ENCODE measurements at places on chromosomes 11 and 22. TPM values are rescaled to one million over a fixed set of nuclear protein-coding genes. Genes with fewer than 3 reads are reported as not detected.

The LRFN4 gene
- 18.1 TPM for total RNA-seq

The TMPRSS13 gene
- 0.12 TPM for total RNA-seq

The MS4A6E gene
- total RNA-seq, result not detected

The ACTN3 gene
- total RNA-seq, result 0.28 TPM

The CLCF1 gene
- total RNA-seq, result 3.5 TPM

The TUBA8 gene
- 2.7 TPM for total RNA-seq

- no peak for DNase-seq
Measured at GRCh38 chr11:70127653-70128434, 49.7 kb downstream of the ANO1 start.

- DNase-seq, result no peak
Measured at GRCh38 chr11:125313271-125314219, 149.0 kb downstream of the PKNOX2 start.

DNA sequence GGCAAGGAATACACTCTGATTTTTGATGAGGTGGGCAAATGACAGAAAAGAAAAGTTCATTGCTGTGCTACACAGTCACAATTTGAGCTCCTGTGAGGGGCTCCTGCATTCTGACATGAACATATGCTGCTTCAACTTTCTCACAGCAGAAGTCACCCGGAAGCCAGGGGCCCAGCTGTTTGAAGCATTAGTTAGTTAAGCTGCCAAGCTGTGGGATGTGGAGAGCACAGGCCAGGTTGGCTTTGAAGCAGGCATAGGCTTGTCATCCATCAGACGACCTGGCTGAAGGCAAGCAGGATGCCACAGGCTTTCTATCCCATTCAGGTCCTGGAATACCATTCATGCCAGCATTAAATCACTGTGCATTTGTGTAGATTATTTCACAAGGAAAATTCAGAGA is 63.1 kb downstream of the MTNR1B start:
- no peak for DNase-seq

DNA sequence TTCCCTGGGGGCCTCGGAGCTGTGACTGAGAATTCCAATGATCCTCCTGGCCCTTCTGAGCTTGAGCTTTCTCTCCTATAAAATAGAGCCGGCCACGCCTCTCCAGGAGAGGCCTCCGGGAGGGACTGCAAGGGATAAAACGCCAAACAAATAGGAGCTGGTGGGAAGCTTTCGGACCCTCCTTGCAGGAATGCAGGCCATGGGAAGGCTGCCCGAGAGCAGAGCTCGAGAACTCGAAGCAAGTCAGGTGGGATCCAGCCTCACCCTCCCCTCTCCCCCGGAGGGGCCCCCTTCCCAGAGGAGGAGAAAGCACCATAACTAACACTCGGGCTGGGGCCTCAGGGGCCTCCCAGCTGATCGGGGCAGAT is 34.6 kb downstream of the FLRT1 start:
- DNase-seq, result no peak

- DNase-seq, result no peak
Measured at GRCh38 chr11:72468289-72468688, 34.0 kb upstream of the CLPB start.
